Gastroesophageal sphincter (tissue), 4 donors: ENCODE measurements at places on chromosomes 12 and 14.
A peak's percentile ranks its signal among the peaks of the same experiment; 100 is the strongest.

- ATAC-seq, result no peak
Observed at GRCh38 chr14:81834308-81834707, 300.7 kb upstream of the SEL1L start.

GRCh38 chr12:26770239-26771070 is 62.5 kb downstream of the ITPR2 start:
- no peak for ATAC-seq

GRCh38 chr14:103110681-103111231 is 12.5 kb upstream of the TNFAIP2 start:
- no peak for ATAC-seq

DNA sequence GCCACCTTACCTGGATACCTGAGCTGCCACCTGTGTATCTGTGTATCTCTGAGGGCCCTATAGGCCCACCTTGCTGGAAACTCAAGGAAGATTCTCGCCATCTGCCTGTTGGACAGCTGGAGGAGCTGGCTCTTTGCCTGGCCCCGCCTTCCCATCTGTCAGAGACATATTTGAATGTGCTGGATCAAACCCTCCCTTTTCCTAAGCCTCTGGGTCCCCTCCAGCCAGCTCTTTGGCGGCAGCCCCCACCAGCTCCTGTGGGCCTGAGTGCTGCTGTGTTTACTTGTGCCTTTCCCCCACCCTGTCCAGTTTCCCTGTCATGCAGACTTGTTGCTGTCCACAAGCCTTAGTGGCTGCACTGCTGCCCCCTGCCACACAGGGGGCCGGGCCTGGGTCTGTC is 55.9 kb upstream of the SRSF5 start:
- peak; percentile 29 for ATAC-seq

- ATAC-seq, result no peak
Observed at GRCh38 chr12:24697769-24698168, 251.1 kb downstream of the BCAT1 start.

DNA sequence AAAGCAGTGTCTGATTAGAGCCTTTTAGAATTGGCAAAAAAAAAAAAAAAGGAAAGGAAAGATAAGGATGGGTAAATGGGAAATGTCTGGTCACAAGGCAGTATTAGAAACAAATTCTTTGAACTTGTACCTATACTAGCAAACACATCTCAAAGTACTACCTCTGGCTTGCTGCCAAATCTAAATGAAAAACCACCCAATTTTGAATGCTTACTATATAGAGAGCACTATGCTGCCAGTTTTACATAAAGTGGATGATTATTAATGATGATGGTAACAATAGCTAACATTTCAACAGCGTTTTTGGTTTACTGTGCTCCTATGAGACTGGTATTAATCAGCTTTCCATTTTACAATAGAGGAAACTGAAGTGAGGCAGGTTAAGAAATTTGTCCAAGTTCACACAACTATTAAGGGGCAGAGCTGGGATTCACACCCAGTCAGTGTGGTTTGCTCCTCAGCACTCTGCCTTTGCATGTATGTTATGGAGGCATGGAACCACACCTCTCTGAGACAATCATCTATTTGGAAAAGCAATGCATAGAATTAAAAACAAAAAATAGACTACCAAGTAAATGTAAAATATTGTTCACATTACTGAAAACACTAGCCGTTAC is 34.2 kb downstream of the ATP2B1 start:
- no peak for ATAC-seq

GRCh38 chr12:10033783-10034545 is 3.5 kb downstream of the CLEC9A start:
- no peak for ATAC-seq

DNA sequence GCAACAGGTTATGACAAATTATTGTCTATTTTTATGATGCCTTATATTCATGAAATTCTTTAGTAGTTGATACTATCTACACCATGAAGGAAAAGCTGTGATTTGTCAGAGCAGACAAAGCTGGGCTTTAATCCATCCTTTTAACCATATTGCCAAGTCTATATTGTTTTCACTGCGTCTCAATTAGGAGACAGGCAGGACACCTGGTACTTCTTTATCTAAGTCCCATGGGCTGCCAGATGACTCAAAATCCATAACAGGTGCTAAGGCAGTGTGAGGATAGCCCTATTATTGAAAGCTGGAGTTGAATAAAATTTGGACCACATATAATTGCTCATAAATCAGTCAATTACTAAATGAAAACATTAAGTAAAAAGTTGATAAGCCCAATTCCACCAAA is 22.6 kb downstream of the INSM2 start:
- no peak for ATAC-seq

- no peak for ATAC-seq
Observed at GRCh38 chr12:5430641-5431603, 986 bp upstream of the NTF3 start.
